ENCODE measurements at places on chromosomes 2 and 18.

- DNase-seq, result no peak
Observed at GRCh38 chr2:216849987-216850386, 9.9 kb downstream of the TNP1 start.

DNA sequence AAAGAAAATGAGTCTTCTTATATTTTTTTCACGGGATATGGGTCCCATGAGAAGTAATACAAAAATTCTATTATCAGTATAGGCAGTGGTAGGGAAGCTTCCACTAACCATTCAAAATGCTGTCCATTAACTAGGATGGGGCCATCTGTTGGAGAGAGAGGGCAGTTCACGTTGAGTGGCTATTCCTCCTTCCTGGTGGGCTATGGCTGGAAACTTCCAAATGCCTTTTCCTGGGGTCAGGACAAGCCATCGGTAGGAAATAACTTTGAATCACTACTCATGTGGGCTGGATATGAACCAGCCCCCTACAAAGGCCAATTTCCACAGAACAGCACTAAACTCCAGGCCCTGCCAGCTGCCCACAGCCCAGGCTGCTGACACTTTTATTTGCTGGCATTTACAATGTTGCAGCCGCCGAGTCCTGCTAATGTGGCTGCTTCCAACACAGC, 156.1 kb upstream of the HNRNPA3 start:
- no peak for DNase-seq

DNA sequence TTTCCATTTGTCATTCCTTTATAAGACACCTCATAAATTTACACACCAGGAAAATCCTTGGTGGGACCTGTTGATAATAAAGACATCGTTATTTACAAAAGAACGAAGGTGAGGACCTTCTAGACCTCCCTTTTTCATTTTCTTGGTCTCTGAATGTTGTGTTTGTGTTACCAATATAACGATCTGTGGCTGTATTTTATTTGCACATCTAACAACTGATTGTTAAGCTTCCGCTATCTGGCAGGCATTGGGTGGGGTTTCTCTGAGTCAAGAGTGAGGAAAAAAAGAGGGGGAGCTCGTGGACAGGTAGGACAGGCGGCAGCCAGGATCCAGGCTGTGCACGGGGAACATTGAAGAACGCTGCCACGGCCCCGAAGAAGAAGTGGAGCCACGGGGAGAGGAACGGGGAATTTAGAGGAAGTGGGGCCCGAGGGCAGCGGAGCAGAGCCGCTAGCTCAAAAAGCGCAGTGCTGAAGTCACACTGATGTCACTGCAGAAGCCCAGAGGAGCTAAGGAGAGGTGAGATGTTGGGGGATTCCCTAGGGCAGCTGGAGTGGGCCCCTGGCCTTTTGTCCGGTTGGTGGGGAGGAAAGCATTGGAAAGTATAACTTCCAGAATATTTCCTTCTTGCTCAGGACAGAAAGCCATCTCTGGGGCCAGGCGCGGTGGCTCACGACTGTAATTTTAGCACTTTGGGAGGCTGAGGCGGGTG, 20.9 kb upstream of the DNMT3A start:
- DNase-seq, result no peak

GRCh38 chr2:136221026-136221425, 103.1 kb upstream of the CXCR4 start:
- no peak for DNase-seq

DNA sequence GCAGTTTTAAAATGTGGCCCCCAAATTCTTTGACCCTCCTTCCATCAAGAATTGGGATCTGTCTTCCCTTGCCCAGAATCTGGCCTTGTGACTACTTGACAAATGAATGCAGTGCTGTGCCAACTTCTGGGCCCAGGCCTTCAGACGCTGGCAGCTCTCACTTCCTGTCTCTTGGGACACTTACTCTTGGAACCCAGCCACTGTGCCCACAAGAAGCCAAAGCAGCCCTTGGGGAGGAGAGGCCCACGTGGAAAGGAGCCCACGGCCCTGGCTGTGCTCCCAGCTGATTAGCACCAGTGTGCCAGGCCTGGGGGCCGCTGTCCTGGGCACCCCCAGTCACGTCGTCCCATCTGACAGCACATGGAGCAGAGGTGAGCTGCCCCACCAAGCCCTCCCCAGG, 56.6 kb downstream of the RPL37A start:
- peak; percentile 40 for DNase-seq

GRCh38 chr2:175576875-175577274, 395.4 kb upstream of the ATP5MC3 start:
- no peak for DNase-seq

GRCh38 chr2:174985614-174986013, 19.6 kb downstream of the CHN1 start:
- DNase-seq, result no peak

GRCh38 chr2:178874529-178875240, 67.5 kb upstream of the TTN start:
- DNase-seq, result no peak

GRCh38 chr2:100248044-100248330, 74.3 kb downstream of the LONRF2 start:
- no peak for DNase-seq

DNA sequence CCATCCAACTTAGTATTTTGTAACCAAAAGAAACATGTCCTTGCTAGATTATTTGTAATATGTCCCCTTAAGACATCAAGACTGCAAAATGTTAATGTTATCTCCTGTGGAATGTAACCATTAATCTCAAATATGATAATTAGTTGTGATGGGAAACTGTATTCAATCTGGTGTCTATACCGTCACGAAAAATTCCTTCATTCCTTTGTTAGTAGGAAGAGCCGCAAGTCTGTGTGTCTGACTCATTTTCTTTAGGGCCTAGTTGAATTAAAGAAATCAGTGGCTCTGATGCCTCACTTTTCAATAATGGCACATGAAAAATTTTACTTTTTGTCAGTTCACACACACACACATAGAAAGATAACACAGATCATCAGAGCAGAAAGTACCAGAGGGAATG, 127.1 kb upstream of the CHAC2 start:
- DNase-seq, result no peak

DNA sequence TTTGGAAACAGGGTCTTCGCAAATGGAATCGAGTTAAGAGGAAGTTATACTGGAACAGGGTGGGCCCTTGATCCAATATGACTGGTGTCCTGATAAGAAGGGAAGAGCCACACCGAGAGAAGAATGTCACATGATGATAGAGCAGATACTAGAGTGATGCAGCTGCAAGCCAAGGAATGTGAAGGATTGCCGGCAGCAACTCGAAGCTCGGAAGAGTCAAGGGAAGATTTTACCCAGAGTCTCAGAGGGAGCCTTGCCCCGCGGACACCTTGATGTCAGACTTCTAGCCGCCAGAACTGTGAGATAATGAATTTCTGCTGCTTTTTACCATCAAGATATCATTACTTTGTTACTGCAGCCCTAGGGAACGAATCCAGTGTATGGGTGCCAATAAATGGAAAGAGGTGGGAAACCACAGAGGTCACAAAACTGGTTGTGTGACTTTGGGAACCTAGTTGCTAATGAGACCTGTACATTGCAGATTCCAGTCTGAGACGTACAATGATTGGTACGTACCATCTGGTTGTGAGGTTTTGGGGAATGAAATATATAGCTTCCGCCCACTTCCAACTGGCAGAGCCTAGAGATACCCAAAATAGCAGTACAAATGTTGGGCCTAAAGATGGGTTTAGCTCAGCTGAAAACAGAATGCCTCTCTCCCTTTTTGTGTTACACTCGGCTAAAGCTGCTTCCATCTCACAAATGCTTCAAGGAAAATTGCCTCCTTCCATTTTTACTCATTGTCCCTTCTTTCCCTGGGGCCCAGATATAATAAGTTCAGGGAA, 28.6 kb upstream of the VWA3B start:
- no peak for DNase-seq

DNA sequence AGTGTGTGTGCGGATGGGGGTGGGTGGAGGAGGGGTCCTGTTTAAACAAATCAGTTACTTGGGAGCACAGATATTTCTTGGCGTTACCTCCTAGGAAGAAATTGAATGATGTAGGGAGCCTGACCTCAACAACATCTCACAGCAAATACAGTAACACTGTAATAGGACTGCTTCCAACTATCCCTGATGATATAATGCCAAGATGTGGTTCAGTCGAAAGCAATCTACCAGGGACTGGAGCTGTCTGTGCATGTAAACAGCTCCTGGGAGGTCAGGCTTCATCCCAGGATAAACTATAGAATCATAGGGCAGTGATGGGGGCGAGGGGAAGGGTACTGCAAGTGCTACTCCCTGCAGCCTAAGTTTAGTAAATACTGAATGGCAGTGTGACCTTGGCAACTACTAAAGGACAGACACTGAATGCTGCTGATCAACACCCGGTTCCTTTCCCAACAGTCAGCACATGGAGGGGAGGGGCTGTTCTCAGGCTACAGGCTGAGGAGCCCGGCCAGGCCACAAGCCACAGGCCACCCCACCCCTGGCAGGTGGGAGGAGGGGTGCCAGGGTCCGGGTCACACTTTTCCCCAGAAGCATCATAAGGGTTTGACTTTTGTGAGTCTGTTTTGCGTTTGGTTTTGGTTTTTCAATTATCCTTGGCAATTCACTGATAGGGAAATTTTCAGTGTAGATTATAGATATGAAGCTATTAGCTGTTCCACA, 85.3 kb upstream of the ZNF397 start:
- DNase-seq, result no peak

DNA sequence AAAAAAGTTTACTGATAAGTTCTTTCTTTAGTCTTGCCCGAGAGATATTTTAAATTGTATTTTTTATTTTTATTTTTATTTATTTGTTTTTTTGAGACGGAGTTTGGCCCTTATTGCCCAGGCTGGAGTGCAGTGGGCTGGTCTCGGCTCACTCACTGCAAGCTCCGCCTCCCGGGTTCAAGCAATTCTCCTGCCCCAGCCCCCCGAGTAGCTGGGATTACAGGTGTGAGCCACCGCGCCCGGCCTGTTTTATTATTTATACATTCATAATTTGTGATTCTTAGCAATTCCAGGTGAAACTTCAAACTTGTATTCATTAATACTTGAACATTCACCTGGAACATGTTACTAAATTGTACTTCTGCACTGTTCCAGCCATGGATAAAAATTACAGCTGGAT, 2.9 kb downstream of the CREB1 start:
- no peak for DNase-seq

- peak; percentile 65 for DNase-seq
Observed at GRCh38 chr18:51621113-51621863, 423.8 kb upstream of the MEX3C start.

DNA sequence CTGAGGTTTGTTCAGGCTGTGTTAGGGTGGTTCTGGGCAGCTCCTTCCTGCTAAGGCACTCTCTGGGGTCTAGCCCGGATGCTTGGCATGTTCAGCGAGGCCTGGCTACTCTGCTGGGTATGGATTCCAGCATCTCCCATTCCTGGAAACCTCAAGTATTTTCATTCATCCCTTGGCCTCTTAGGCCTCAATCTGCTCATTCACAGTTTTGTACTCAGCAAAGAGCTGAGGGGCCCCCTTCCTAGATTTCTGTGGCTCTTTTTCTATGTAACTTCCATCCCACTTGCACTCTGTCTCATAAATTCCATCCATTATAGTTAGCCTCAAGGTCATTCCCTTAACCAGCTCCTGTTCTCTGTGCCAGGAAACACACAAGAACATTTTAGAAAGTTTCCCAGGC, 798.8 kb upstream of the HS6ST1 start:
- peak; percentile 77 for DNase-seq

DNA sequence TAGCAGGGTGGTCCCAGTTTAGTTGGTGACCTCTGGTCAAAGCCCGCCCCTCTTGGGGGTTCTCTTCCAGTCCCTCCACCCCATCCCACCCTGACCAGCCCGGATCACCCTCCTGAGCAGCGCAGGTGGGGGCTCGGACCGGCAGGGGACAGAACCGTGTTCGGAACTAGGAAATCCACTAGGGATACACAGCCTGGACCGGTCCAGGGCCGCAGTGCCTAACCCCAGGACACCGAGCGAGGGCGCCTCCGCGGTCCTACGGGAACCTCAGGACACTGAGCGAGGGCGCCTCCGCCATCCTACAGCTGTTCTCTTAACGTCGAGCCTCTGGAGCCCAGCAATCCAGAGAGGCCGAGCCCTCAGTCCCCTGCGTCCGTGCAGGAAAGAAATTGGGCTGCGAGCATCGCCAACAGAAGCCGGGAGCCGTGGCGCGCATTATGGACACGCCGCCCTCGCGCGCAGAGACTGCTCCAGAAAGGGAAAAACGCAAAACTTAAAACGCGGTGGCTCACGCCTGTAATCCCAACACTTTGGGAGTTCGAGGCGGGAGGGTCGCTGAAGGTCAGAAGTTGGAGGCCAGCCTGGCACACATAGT, 8.5 kb downstream of the RAX start:
- no peak for DNase-seq

GRCh38 chr2:237570776-237571335, 4.5 kb downstream of the PRLH start:
- peak; percentile 8 for DNase-seq

DNA sequence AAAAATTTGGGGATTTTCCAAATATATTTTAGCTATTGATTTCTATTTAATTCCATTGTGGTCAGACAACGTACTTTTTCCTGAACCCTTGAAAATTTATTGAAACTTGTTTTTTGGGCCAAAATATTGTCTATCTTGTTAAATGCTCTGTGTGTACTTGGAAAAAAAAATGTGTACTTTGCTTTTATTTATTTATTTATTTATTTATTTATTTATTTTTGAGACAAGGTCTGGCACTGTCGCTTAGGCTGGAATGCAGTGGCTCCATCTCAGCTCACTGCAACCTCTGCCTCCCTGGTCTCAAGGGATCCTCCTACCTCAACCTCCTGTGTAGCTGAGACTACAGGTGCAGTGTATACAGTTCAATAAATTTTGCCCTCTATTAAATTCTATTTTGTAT, 94.6 kb downstream of the TGIF1 start:
- no peak for DNase-seq

GRCh38 chr2:10688921-10689807, 611 bp downstream of the NOL10 start:
- no peak for DNase-seq

- DNase-seq, result no peak
Observed at GRCh38 chr2:199833525-199833924, 17.5 kb downstream of the FTCDNL1 start.

DNA sequence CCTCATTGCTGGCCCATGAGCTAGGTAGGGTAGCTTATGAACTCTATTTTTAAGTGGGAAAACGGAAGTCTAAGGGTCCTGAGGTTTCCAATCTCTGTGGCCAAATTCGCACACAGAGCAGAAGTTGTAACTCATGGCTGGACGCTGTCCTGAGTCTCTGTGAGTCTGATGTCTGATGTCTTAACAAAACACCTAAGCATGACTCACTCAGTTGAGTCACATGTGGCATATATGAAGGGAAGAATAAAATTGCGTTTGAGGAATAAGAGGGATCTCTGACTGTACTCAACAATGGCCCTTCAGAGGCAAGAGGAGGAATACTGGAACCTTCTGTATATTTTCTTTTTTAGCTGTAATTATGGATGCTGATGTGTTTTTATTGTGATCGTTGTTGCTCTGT, 569.7 kb downstream of the RIT2 start:
- DNase-seq, result no peak

DNA sequence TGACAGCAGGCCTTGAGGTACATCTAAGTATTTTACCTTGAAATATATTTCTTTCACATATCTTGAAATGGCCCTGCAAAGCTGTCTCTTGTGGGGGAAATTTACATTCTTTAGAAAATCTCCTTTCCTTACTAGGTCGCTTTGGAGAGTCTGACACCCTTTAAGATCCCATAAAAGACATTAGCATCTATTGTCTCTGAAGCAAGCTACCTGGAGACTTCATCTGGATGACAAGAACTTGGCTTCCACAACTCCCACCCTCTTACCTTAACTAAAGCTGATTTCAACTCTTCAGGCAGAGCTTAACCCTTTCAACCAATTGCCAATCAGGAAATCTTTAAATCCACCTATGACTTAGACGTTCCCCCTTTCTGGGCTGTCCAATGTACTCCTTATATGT, 219.3 kb downstream of the PIEZO2 start:
- no peak for DNase-seq
